ENCODE measurements at places on chromosomes 16 and 17. TPM values are rescaled to one million over a fixed set of nuclear protein-coding genes. Genes with fewer than 3 reads are reported as not detected.

Gene OR1F1
- total RNA-seq: not detected

Gene ALOX15B
- total RNA-seq: not detected

- no peaks in the 10 kb centered on the region for H3K27me3 ChIP-seq
- H3K27ac ChIP-seq: peak within 1 kb of the TSS; percentile 20
- H3K36me3 ChIP-seq: peaks cover 6% of the 10 kb centered on the region
- H3K4me3 ChIP-seq: peak within 1 kb of the TSS; percentile 65
These were observed at the start of gene ZFP3 for GRCh38 chr17:5078106-5079028. Gene ZFP3 (plus strand): TSS chr17:5078467. CDS start chr17:5091505, 13,038 bp downstream.

DNA sequence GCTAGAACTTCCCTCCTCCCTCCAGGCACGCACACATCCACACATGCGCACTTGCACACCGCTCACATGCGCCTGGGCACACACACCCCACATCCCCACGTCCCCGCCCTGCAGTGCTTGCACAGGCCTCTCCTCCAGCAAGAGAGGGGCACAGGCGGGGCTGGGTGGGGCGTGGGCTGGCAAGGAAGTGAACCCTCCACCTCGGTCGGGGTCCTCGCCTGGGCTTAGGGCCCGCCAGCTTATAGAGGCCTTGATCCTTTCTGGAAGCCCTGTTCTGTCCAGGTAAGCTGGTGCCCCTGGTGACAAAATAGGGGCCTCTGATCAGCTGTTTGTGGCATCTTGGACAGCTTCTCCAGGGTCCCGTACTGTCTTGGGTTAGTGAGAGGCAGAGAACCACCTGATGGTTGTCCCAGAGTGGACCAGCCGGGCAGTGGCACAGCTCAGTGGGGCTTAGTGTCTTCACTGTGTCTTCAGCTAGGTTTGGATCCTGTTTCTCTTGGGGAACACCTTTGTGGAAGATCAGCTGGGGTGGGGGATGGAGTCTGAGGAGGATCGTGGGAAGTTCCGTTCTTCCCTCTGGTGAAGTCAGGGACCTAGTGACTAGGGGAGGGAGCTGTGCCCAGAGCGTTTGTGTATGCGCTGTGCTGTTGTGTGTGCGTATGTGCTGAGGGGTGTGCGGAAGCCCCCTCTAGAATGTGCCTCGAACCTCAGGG lies 12.1 kb downstream of the TBX4 start:
- no peaks in the 10 kb centered on the region for H3K36me3 ChIP-seq
- no peak for DNase-seq
- H3K27ac ChIP-seq: no peak overlapping the region
- H3K27me3 ChIP-seq: peaks cover 81% of the 10 kb centered on the region
- H3K4me3 ChIP-seq: no peak overlapping the region

- no peaks in the 10 kb centered on the region for H3K36me3 ChIP-seq
- H3K4me3 ChIP-seq: no peak overlapping the region
- H3K4me1 ChIP-seq: peaks cover 11% of the 10 kb centered on the region
- DNase-seq: no peak
- no peaks in the 10 kb centered on the region for H3K27me3 ChIP-seq
These were observed 19.6 kb upstream of the RABEP1 start for GRCh38 chr17:5262416-5262991.
